ENCODE measurements at places on chromosomes 4 and X.

- peaks cover 55% of the 10 kb centered on the region for H3K4me1 ChIP-seq
- no peaks in the 10 kb centered on the region for H3K27me3 ChIP-seq
- peak overlapping the region; percentile 63 for H3K4me3 ChIP-seq
- no peak overlapping the region for H3K27ac ChIP-seq
- peaks cover 7% of the 10 kb centered on the region for H3K36me3 ChIP-seq
- DNase-seq, result peak; percentile 43
Observed at GRCh38 chrX:40083120-40083978, 14.4 kb downstream of the BCOR start.

- no peak overlapping the region for H3K27ac ChIP-seq
- no peaks in the 10 kb centered on the region for H3K36me3 ChIP-seq
- no peaks in the 10 kb centered on the region for H3K27me3 ChIP-seq
- H3K4me3 ChIP-seq, result no peak overlapping the region
- no peaks in the 10 kb centered on the region for H3K4me1 ChIP-seq
Observed at GRCh38 chr4:119835613-119835910, 207.0 kb upstream of the PDE5A start.

- H3K27ac ChIP-seq, result no peak overlapping the region
- no peak overlapping the region for H3K4me3 ChIP-seq
- H3K36me3 ChIP-seq, result no peaks in the 10 kb centered on the region
Observed at GRCh38 chr4:184317234-184317918, 99.7 kb upstream of the ENPP6 start.

DNA sequence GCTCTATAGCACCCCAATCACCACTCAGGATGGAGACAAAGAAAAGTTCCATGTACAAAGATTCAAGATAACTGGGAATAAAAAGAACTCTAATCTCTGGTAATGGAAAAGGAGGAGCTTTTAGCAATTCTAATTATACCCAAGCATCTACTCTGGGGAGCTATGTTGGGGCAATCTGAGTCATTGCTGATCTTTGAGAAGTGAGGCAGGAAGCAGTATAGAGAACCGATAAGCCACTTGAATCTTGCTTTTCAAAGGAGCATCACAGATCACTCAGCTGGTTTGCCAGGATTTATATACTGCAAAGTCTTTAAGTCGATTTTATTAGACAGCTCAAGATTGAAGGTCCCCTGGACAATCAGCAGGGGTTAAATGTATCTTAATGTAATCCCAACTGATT is 220.0 kb downstream of the ENOX2 start:
- no peaks in the 10 kb centered on the region for H3K27me3 ChIP-seq
- no peak for DNase-seq
- no peak overlapping the region for H3K4me3 ChIP-seq
- H3K27ac ChIP-seq, result no peak overlapping the region
- H3K36me3 ChIP-seq, result peaks cover 8% of the 10 kb centered on the region

DNA sequence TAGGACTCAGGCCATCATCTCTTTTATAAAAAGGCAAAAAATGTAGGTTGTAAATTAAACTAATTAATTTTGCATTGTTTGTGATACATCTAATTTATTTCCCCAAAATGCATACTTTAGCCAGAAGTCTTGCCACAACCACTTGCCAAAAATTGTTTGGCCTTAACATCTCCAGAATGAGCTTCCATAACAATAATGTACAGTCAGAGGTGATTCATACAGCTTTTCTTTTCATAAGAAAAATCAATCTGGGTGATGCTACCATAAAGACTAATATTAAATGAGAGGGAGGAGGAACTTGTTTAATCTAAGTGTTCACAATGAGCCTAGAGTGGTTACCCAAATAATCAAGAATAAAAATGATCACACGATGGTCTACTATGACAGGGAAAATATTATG is 59.3 kb downstream of the AMMECR1 start:
- peaks cover 18% of the 10 kb centered on the region for H3K4me1 ChIP-seq
- peaks cover 2% of the 10 kb centered on the region for H3K36me3 ChIP-seq
- no peak overlapping the region for H3K4me3 ChIP-seq
- H3K27ac ChIP-seq, result no peak overlapping the region
- DNase-seq, result no peak

DNA sequence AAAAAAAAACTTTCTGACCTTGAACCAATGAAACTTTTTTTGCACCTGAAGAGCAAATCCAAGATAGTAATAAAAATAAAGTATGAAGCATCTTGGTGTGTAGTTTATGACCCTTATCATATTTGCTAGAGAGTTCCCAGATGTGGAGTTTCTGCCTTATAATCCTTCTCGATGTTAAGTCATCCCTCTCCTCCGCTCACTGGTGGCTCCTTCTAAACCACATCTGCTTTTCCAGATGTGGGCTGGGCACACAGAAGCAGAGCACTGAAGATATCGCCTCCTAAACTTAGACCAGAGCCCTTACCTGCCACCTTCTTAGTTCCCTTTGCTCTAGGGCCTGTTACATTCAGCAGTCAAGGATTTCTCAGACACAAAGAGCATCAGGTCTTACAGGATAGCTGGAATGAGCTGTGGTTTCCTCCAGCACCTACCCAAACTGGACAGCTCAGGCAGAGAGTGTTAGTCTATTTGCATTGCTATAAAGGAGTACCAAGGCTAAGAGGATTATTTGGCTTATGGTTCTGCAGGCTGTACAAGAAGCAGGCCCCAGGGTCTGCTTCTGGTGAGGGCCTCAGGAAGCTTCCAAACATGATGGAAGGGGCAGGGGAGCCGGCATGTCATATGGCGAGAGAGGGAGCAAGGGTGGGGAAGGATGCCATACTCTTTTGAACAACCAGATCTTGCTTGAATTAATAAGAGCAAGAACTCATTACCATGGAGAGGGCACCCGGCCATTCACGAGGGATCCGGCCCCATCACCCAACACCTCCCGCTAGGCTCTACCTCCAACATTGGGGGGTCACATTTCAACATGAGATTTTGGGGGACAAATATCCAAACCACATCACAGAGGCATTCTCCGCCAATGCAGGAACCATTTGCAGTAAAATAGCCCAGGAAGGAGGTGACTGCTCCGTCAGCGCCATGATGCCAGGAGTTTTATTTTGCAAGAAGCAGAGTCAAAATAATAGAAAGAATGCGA is 75.6 kb upstream of the HELT start:
- peaks cover 23% of the 10 kb centered on the region for H3K27me3 ChIP-seq
- no peaks in the 10 kb centered on the region for H3K4me1 ChIP-seq
- no peak overlapping the region for H3K4me3 ChIP-seq
- DNase-seq, result no peak
- H3K36me3 ChIP-seq, result no peaks in the 10 kb centered on the region
- no peak overlapping the region for H3K27ac ChIP-seq

GRCh38 chr4:82495666-82496065 is 65.3 kb downstream of the ENOPH1 start:
- no peak for DNase-seq
- H3K4me3 ChIP-seq, result no peak overlapping the region
- H3K27me3 ChIP-seq, result no peaks in the 10 kb centered on the region

GRCh38 chr4:74659576-74660411 is 134.5 kb downstream of the BTC start:
- no peaks in the 10 kb centered on the region for H3K27me3 ChIP-seq
- no peak for DNase-seq
- H3K4me3 ChIP-seq, result no peak overlapping the region
- no peak overlapping the region for H3K27ac ChIP-seq

DNA sequence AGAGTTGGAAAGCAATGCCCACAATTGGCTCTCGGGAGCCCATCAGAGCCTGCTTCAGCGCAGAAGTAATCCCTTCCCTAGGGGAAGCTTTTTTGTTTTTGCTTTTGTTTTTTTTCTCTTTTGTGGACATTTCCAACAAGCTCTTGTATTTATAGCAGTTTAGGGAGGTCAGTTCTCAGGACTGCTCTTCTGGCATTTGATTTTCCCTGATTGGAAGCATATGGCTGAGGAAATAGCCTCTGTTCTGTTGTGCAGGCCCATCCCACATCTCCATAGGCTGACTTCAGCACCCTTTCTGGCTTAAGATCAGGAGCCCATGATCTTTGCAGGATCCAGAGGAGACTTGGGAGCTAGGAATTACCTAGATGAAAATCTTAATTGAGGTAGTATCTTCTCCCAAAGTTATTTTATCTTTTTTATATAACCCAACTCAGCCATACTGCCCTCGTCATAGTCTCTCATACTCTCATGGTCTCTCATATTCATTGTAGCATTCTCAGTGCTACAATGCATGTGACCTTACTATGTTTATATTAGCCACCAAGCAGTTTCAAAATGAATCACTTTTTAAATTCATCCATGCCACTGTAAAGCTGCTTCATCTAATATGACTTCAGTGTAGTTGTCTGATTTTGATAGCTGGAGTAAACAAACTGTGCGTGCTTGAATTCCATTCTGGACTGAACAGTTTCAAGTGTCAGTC is 16.7 kb downstream of the PAGE4 start:
- H3K4me3 ChIP-seq, result no peak overlapping the region
- DNase-seq, result no peak
- no peaks in the 10 kb centered on the region for H3K4me1 ChIP-seq
- H3K36me3 ChIP-seq, result no peaks in the 10 kb centered on the region

- H3K27ac ChIP-seq, result no peak overlapping the region
- no peaks in the 10 kb centered on the region for H3K27me3 ChIP-seq
- no peak for DNase-seq
- no peak overlapping the region for H3K4me3 ChIP-seq
- no peaks in the 10 kb centered on the region for H3K36me3 ChIP-seq
- H3K4me1 ChIP-seq, result no peaks in the 10 kb centered on the region
Observed at GRCh38 chrX:147853701-147854100, 58.0 kb upstream of the FMR1 start.

DNA sequence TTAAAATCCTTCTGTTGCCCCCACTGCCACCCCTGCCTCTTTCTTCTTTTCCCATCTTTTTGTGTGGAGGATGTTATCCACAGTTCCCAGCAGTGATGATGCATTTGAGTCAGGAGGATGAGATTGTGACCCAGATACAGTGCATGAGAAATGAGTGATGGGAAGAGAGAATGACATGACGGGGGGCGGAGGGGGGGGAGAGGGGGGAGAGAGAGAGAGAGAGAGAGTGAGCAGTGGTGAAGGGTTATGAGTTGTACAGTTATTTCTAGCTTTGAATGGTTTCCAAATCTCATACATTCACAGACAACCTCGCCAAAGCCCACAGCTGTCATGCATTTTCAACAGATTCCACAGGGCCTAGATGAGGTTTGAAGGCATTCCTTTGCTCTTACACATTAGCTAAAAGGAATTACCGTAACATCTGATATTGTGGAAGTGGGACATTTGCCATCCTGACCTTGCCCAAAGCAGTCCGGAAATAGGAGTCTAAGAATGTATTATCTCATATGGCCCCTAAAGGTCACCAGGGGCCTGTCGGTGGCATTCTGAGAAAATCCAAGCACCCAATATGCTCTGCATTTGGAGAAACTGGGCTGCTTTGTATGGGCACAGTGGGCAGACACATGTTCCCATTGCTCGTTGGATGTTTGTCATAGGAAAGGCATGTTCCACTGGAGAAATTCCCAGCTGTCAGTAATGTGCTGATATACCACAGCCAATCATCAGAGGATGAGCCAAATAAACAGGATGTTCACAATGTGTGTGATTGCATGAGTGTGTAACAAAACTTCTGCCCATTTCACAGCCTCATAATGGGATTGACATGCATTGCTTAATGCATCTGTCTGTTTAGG is 435.8 kb downstream of the SPRY1 start:
- H3K4me1 ChIP-seq, result no peaks in the 10 kb centered on the region
- no peak overlapping the region for H3K4me3 ChIP-seq
- H3K36me3 ChIP-seq, result no peaks in the 10 kb centered on the region

DNA sequence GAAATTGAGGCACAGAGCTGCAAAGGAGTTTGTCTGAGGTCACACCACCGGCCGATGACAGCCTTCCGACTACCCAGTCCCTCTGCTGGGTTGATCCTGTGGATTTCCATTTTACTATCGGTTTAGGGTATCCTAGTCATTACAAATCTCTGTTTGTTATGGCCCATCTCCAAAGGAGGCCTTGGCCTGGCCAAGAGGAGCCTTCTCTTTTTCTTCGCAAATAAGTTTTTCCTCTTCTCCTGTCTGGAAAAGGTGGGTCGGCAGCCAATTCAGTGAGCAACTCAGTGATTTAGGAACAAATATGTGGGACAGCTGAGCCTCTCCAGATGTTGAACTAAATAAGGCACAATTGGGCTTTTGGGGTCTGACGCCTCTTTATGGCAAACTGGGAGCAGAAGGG is 169.2 kb upstream of the RBPJ start:
- no peak for DNase-seq
- H3K27me3 ChIP-seq, result peaks cover 4% of the 10 kb centered on the region
- no peak overlapping the region for H3K27ac ChIP-seq
- H3K4me1 ChIP-seq, result no peaks in the 10 kb centered on the region

DNA sequence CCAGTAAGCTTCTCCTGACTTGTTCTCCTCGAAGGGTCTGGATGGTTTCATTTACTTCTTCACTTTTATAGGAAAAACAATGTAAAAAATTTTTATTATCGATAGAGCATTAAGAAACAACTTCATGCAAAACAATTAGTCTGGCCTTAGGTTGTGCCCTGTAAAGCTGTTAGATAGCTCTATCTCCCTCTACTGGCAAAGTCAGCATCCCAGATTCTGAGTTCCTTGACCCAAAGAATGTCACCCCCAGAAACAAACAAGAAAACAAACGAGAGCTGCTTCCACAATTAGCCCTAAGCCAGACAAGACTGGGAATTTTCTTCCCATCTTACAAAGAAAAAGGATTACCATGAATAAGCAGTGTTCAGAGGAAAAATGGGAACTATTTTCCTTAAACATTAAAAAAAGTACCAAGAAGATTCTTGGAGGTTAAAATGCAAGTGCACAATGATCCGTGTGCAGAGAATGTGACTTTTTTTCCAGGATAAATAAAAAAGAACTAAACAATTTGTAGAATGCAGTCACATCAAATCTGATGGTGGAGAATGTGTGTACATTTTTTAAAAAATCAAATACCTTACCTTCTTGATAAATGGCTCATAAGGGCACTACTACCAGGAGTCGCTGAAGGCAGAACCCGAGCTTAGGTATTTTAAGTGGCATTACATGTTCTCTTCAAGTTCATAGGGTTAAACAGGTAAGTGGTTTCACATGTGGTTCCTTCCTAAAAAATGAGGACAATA is 293.2 kb downstream of the FBXO8 start:
- no peak overlapping the region for H3K27ac ChIP-seq
- H3K27me3 ChIP-seq, result no peaks in the 10 kb centered on the region
- H3K36me3 ChIP-seq, result no peaks in the 10 kb centered on the region
- no peak overlapping the region for H3K4me3 ChIP-seq
- no peaks in the 10 kb centered on the region for H3K4me1 ChIP-seq
- DNase-seq, result no peak

DNA sequence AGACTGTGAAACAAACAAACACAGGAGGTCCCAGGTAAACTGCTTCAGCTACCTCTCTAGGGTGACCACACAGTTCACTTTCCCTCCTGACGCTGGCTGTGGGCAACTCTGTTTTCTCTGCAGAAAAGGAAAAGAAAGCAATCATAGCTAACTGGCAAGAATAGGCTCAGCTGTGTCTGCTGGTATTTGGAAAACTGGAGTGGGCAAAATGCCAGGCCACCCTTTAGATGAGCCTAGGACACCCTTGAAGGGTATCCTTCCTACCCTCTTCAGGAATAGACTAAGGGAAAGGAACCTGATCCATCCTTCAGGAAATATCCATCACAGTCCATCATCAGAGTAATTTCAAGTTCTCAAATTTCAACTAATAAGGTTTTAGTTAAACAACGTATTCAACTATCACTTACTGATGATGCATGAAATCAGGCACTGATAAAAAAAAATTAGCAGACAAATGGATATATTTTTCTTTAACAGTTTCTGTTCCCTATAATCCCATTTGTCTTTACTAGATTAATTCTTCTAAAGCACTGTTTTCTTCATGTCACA is 60.9 kb downstream of the CAMK2D start:
- H3K36me3 ChIP-seq, result peaks cover 10% of the 10 kb centered on the region
- H3K4me1 ChIP-seq, result peaks cover 2% of the 10 kb centered on the region
- H3K4me3 ChIP-seq, result no peak overlapping the region

- no peak for DNase-seq
- no peak overlapping the region for H3K4me3 ChIP-seq
- H3K4me1 ChIP-seq, result no peaks in the 10 kb centered on the region
Observed at GRCh38 chr4:17063888-17064287, 165.4 kb upstream of the LDB2 start.

All from activated naive CD4-positive, alpha-beta T cell treated with anti-CD3 and anti-CD28 coated beads, Interleukin-2, amount 10 ng/mL, durations not matched to agents 7 days and 5 days (primary cell).